ENCODE measurements at places on chromosomes 6 and 20. TPM values are rescaled to one million over a fixed set of nuclear protein-coding genes. Genes with fewer than 3 reads are reported as not detected.

- H3K4me3 ChIP-seq = no peak overlapping the region
- no peaks in the 10 kb centered on the region for H3K27me3 ChIP-seq
- H3K27ac ChIP-seq = no peak overlapping the region
- H3K36me3 ChIP-seq = no peaks in the 10 kb centered on the region
Observed at GRCh38 chr6:76615395-76615794, 542.9 kb upstream of the IMPG1 start.

Gene LY6G6C
- not detected for total RNA-seq

DNA sequence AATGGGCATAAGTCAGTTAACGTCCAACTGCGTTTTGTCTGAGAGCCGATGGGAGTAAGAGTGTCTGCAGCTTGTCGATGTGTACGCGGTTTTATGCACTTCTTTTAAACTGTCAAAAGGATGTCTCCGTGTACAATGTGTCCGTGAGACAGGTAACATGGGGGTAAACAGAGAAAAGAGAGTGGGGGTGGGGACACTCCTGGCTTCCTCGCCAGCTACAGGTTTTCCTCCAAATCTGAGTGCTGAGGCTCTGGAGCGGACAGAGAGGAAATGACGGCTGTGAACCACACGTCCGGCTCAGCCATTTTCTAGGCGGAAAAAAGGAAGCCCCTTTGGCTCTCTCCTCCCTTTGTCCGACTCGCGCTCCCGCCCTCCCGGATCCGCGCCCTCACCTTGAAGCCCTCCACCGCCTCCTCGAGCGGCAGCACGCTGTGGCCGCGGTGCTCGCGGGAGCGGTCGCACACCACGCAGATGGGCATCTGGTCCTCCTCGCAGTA lies 916 bp downstream of the TRIM27 start:
- H3K27me3 ChIP-seq = no peaks in the 10 kb centered on the region
- peak overlapping the region; percentile 99 for H3K4me3 ChIP-seq
- DNase-seq = no peak
- peaks cover 28% of the 10 kb centered on the region for H3K4me1 ChIP-seq

- no peak overlapping the region for H3K4me3 ChIP-seq
- no peak overlapping the region for H3K27ac ChIP-seq
- peaks cover 22% of the 10 kb centered on the region for H3K36me3 ChIP-seq
- H3K27me3 ChIP-seq = no peaks in the 10 kb centered on the region
- H3K4me1 ChIP-seq = peaks cover 17% of the 10 kb centered on the region
Observed at GRCh38 chr20:48623176-48623905, 204.5 kb downstream of the PREX1 start.

DNA sequence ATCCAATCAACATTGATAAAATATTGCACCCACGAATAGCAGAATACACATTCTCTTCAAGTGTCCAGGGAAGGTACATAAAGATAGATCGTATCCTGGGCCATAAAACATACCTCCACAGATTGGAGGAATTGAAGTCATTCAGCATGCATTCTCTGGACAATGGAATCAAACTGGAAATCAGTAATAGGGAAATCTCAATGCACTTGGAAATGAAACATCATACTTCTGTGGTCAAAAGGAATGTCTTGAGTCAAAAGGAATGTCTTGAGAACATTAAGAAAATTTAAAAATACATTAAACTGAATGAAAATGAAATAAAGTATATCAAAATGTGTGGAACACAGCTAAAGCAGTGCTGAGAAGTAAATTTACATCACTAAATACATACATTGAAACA lies 138.8 kb downstream of the TFAP2A start:
- no peaks in the 10 kb centered on the region for H3K36me3 ChIP-seq
- no peak for DNase-seq
- H3K27me3 ChIP-seq = no peaks in the 10 kb centered on the region
- H3K4me1 ChIP-seq = no peaks in the 10 kb centered on the region
- no peak overlapping the region for H3K27ac ChIP-seq
- no peak overlapping the region for H3K4me3 ChIP-seq

Gene KCNS1
- total RNA-seq = 1.6 TPM

GRCh38 chr6:6886171-6886885 lies 221.4 kb upstream of the RREB1 start:
- H3K4me1 ChIP-seq = peaks cover 11% of the 10 kb centered on the region
- H3K27me3 ChIP-seq = no peaks in the 10 kb centered on the region
- DNase-seq = peak; percentile 74
- peak overlapping the region; percentile 75 for H3K27ac ChIP-seq

DNA sequence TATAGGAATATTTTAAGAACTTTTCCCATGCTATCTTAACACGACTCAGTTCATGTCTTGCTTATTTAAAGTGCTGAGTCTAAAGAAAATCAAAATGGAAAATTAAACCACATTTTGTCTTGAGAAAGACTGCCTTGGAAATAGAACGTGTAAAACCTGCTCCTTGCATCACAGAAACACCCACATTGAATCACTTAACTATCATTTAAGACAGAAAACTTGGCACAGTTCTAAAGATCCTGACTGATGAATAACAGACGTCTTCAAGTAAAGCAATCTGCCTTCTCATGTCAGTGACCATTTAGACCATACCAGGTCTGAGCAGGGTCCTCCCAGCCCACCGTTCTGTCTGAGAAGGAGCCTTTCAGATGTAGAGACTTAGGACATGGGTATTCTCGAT lies 7.4 kb downstream of the PERP start:
- no peak for DNase-seq
- H3K27ac ChIP-seq = no peak overlapping the region

DNA sequence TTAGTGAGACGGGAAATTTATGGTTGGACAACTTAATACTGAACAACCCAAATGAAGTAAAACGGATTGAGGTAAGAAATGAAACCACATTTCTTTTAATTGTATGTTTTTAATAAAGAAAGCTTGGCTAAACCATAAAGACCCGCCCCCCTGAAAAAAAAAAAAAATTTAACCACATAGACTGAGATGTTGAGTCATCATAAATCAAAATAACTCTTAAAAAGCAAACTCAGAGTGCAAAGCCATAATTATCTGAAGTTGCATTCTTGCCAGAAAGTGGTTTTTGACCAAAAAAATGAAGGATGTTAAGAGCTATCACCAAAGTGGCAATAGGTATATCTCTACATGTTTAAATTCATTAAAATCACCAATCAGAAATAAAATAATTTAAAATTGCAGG lies 101.8 kb upstream of the COL21A1 start:
- no peak for DNase-seq
- H3K4me1 ChIP-seq = no peaks in the 10 kb centered on the region
- no peak overlapping the region for H3K4me3 ChIP-seq
- H3K27ac ChIP-seq = no peak overlapping the region
- no peaks in the 10 kb centered on the region for H3K27me3 ChIP-seq

DNA sequence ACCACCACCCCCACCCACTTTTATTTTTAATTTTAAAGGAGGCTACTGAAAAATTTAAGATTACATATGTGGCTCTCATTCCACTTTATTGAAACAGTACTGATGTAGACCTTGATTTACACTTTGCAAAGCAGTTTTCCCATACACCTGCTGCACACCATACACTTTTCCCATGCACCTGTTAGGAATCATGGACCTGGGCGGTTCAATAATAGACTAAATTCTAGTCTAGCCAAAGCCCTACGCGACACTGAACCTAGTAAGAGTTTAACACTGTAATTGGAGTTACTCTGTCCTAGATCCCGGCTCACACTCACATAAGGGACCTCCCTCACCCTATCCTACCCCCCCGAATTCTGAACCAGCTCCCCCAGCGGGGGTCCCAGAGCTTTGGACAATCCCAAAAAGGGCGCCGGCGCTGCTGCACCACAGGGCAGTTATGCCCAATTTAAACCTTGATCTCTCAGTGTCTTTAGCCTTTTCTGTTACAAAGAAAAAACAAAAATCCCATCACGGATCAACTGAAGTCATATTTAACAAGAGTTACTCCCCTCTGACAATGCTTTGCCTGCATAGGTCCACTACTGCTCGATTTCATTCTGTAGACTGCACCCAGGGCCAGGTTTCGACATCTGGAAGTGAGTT lies 2.4 kb upstream of the GCLC start:
- no peaks in the 10 kb centered on the region for H3K36me3 ChIP-seq
- DNase-seq = no peak
- no peaks in the 10 kb centered on the region for H3K27me3 ChIP-seq
- H3K4me1 ChIP-seq = peaks cover 18% of the 10 kb centered on the region
- peak overlapping the region; percentile 62 for H3K4me3 ChIP-seq
- H3K27ac ChIP-seq = peak overlapping the region; percentile 49

DNA sequence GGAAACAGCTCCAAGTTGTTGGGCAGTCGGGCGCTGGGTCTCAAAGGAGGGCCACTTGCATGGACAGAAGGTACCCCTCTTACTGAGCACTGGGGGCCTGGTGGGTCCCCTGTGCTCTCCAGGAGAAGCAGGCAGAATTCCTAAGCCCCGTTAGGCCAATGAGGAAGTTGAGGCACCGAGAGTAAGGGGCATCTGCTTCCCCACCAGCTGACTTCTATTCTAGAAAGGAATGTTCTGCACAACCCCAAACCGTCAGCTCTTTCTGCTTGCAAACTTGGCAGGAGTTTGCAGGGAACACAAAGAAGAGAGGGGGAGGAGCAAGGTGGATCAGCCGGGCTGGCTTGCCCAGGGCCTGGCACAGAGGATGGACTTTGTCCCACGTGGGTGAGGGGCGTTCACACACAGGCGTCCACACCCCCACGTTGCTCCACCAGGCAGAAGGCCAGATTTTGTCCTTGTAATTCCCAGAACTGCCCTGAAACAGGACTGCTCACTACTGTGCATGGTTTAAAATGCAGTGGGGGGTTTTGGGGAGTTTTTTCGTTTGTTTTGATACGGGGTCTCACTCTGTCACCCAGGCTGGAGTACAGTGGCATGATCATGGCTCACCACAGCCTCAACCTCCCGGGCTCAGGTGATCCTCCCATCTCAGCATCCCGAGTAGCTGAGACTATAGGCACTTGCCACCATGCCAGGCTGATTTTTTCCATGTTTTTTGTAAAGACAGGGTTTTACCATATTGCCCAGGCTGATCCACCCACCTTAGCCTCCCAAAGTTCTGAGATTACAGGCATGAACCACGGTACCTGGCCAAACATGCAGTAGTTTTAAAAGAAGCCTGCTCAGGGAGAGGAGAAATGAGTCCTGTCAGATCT lies 93.3 kb downstream of the SNX5 start:
- peak overlapping the region; percentile 58 for H3K27ac ChIP-seq
- no peak overlapping the region for H3K4me3 ChIP-seq
- peak; percentile 89 for DNase-seq
- no peaks in the 10 kb centered on the region for H3K27me3 ChIP-seq
- H3K4me1 ChIP-seq = peaks cover 28% of the 10 kb centered on the region
- no peaks in the 10 kb centered on the region for H3K36me3 ChIP-seq

DNA sequence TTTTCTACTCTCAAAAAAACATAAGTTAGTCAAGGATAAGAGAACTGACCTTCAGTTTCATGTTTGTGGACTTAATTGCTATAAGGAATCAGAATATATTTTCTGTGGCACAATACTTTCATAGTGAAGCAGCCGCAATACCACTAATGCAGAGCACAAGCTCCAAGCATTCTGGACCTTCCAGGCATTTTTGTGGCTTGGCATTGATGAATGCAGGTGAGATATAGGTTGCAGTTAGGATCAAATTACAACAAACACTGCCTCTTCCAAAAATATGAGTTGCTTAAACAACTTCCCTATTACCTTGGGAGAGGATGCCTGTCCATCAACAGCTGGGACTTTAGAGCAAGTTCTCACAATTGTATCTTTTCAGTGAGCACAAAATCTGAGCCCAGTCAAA lies 162.8 kb upstream of the RSPO3 start:
- H3K36me3 ChIP-seq = no peaks in the 10 kb centered on the region
- DNase-seq = no peak
- H3K27me3 ChIP-seq = no peaks in the 10 kb centered on the region
- H3K27ac ChIP-seq = no peak overlapping the region

DNA sequence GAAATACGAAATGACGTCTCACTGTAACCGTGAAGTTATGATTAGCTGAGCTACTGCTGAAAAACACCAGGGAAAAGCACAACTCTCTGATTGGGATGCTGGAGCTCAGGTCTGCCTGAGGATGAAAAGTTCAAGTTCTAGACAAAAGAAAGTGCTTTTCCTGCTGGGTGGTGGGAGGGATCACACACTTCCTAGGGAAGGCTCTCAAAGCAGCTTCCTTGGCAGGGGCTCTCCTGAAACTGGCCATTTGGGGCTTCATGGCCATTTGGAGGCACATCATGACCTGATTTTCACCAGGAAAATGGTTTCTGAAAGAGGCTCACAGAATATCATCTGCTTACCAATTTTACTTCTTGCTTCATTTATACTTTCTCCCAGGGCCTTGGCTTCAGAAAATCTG lies 97.1 kb upstream of the KCNK16 start:
- no peak for DNase-seq
- H3K27me3 ChIP-seq = no peaks in the 10 kb centered on the region
- H3K27ac ChIP-seq = no peak overlapping the region
- H3K4me3 ChIP-seq = no peak overlapping the region
- H3K4me1 ChIP-seq = no peaks in the 10 kb centered on the region

Gene PAX1
- total RNA-seq = not detected

- H3K4me1 ChIP-seq = no peaks in the 10 kb centered on the region
- H3K27ac ChIP-seq = no peak overlapping the region
- no peak for DNase-seq
Observed at GRCh38 chr20:40314278-40314677, 374.8 kb downstream of the MAFB start.

Gene PHACTR1
- 72.8 TPM for total RNA-seq

GRCh38 chr6:30763155-30763617 lies 18.8 kb upstream of the IER3 start:
- no peak for DNase-seq
- H3K4me1 ChIP-seq = peaks cover 28% of the 10 kb centered on the region
- H3K27me3 ChIP-seq = no peaks in the 10 kb centered on the region
- no peak overlapping the region for H3K4me3 ChIP-seq

Gene GNL1
- 54.8 TPM for total RNA-seq

Gene NR2E1
- total RNA-seq = not detected

GRCh38 chr6:121223212-121223611 lies 111.1 kb downstream of the TBC1D32 start:
- no peaks in the 10 kb centered on the region for H3K4me1 ChIP-seq
- H3K4me3 ChIP-seq = no peak overlapping the region
- H3K36me3 ChIP-seq = no peaks in the 10 kb centered on the region
- no peak overlapping the region for H3K27ac ChIP-seq
- DNase-seq = no peak
- no peaks in the 10 kb centered on the region for H3K27me3 ChIP-seq

Gene ID1
- total RNA-seq = 515 TPM
